ENCODE measurements at places on chromosomes 3 and 15.

DNA sequence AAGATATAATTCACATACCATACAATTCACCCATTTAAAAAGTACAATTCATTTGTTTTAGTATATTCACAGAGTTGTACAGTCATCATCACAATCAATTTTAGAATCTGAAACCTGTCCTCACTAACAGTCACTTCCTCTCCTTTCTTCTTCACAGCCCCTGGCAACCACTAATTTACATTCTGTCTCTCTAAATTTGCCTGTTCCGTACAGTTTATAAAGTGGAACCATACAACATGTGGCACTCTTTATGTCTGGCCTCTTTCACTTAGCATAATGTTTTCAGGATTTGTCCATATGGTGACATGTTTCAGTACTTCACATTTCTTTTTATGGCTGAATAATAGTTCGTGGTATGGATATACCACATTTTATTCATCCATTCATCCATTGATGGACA, 22.7 kb downstream of the ERICH6 start:
- DNase-seq: no peak

- DNase-seq: no peak
These were observed 57.7 kb downstream of the FEM1B start for GRCh38 chr15:68335251-68335650.

GRCh38 chr3:153623834-153624233, 461.8 kb downstream of the RAP2B start:
- no peak for DNase-seq

- no peak for DNase-seq
These were observed 208.4 kb downstream of the TIGIT start for GRCh38 chr3:114502204-114502603.

DNA sequence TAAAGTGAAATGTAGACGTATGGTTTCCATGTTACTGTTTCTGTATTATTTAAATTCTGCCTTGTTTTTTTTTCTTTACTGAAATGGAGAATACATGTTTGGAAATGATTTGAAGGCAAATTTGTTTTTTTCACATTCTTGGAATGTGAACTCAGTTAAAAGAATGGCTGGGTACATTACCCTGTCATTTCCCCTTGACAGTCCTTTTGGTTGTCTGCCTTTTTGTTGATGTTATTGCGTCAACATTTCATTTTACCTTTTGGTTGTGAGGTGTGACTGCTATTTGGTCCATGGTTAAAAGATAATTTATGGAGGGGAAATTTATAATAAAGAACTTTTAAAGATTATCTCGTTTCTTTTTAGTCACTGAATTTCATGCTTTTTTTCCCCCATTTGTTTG, 3.2 kb upstream of the GPR171 start:
- no peak for DNase-seq

GRCh38 chr3:118577055-118577777, 457.4 kb downstream of the IGSF11 start:
- DNase-seq: no peak

DNA sequence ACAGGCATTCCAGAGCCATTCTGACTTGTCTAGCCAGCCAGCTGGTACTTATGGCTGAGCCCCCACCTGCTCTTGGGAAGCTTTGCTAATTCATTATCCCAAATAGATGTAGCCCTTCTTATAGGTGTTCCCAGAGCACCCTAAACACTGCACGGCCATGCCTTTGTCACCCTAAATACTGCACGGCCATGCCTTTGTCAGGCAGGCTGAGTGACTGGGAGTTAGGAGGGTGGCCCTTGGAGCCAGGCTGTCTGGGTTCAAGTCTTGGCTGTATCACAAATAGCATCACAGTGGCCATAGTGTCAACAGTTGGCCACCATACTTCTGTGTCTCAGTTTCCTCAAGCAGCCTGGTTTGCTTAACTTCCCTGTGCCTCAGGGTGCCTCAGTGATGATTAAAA, 292.3 kb downstream of the ADAMTS17 start:
- DNase-seq: no peak

- DNase-seq: no peak
These were observed 56.4 kb downstream of the PLD1 start for GRCh38 chr3:171753665-171754408.

DNA sequence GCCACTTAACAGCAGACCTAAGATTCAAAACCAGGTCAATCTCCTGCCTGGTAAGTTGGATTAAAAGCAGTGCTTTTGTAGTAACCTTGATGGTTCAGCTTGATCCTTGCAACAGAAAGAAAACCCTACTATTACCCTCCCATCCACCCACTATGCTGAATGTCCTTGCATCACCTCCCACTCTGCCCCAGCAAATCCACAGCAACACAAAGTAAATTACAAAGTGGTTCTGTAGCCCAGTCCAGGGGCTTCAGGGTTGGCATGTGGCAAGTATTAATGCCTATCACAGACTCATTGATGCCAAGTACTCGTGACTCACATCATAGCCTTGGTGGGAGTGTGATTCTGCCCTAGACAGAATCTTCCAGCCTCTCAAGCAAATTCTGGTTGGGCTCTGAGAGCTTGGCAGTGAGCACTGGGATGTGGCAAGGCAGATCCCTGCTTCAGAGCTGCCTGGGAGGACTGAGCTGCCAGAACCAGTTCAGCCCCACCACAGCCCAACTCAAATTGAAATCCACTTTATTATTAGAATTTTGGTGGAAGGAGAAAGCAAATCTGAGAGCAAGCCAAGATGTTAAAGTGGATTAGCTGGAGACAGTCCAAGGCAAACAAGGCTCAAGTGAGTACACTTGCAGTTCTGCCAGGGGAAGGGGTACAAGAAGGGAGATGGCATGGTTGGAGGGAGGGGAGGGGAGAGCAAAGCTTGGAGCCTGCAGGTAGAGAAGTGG, 225.8 kb upstream of the UMPS start:
- DNase-seq: no peak

GRCh38 chr3:29189328-29189727, 91.5 kb upstream of the RBMS3 start:
- no peak for DNase-seq

DNA sequence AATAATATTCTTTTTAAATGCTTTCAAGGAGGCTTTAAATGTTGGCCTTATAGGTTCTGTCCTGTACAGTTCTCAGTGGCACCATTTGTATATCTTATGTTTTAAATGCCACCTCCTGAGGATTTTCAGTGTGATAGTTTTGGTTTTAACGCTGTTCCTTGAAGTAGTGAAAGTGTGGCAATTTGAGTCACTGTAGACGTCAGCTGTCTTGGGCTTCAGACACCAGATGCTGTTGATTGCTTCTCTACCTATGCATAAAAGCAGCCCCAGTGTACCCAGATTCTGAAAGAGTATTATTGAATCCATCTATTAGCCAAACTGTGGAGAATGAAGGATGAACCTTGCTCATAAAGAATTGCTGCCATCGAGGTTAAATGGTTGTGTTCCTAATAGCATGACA, 316.8 kb upstream of the GBE1 start:
- no peak for DNase-seq

DNA sequence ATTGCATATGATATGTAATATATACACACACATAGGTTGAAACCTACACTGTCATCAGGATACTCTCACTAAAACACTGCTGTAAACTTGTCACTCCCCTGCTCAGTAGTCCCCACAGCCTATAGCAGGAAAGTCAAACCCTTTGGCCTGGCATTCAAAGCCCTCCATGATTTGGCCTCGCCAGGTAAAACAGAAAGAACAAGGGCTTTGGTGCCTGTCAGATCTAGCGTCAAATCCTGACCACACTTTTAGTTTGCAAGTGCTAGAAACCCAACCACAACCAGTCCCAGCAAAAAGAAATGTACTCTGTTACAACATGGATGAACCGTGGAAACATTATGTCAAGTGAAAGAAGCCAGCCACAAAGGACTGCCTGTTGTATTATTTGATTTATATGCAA, 11.4 kb downstream of the CRABP1 start:
- DNase-seq: no peak

- DNase-seq: no peak
These were observed 14.5 kb upstream of the HYKK start for GRCh38 chr15:78492872-78493271.

DNA sequence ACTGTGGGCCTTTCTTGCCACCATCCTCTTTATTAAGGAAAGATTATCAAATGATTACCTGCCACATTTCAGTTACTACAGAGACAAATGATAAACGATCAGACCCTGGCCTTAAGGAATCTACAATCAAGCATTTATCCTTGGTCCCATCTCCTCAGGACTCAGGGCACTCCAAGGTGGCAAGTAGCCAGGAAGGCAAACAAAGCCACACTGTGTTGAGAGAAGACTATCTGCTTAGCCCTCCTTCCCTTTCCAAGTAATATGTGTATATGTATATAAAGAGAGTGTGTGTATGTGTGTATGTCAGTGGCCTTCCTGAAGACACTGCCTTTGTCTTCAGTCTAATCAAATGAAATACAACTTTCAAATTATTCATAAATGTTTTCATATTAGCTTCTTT, 490.1 kb upstream of the ATP11B start:
- DNase-seq: no peak

DNA sequence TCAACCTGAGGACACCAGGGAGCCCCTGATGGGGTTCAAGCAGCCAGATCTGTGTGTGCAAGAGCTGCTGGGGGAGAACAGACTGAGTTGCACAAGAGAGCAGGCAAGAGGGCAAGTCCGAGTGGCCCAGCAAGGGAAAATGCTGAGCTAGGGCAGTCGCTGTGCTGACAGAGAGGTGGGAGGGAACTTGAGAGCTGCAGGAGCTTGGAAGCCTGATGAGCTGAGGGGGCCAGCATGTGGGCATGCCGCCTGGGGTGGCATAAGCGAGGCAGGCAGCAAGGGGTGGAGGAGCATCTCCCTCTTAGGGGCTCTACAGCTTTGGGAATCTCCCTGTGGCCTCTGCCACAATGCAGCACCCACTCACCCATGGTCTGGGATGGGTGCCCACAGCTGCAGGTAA, 4.7 kb upstream of the CORO2B start:
- no peak for DNase-seq

- no peak for DNase-seq
These were observed 47.6 kb downstream of the ARIH1 start for GRCh38 chr15:72521682-72522081.

GRCh38 chr3:58049143-58049785, 41.0 kb downstream of the FLNB start:
- DNase-seq: no peak

DNA sequence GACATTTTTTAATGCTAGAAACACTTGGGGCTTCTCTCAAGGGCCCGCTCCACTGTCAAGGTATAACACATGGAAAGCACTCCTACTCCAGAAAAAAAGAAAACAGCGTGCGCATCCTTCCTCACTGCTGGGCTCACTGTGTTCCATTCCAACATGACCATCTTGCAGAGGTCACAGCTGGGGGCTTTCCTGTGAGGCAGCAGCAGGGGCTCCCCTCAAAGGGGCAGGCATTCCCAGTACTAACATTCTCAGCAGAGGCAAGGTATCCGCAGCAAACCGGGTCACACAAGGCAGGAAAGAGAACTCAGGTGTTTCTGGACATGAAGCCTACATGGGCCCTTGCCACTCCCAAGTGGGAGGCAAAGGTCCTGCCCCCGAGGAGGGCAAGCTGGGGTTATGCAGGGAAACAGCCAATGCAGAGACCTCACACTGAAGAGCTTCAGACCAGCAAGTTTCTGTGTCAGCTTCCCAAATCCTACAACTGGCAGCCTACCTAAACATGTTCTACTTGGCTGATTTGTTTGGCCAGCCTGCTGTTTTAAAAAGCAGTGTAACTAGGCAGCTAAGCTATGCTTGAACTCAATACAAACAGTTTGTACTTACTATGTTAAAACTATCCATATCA, 6.4 kb downstream of the BDH1 start:
- DNase-seq: no peak

DNA sequence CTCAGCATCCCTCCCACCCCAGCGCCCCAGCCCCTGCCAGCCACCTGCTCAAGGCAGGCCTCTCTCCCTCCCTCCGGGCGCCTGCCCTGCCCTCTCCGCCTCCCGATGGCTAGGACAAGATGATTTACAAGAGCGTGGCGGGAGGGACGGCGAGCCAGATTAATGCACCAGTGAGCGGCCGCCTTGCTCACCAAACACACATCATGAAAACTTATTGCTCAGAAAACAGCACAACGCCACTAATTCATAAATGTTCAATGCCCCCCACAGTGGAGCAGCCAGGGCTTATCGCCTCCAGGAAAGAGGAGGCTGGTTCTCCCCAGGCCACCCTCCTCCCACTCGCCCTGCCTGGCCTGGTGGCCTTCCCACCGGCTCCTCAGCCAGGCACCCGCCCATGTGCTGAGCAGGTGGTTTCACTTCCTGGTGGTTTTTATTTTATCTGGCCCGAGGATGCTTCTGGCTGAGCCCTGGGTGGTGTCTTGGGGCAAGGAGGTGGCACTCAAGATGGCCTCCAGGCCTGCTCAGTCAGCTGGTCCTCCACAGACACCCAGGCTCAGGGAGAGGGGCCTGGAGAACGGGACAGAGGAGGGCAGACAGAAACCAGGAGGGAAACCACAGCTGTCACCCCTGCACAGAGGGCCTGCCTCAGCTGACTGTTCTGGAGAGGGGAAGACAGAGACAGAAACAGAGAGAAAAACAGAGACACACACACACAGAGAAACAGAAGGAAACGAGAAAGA, 284.9 kb downstream of the UACA start:
- no peak for DNase-seq

DNA sequence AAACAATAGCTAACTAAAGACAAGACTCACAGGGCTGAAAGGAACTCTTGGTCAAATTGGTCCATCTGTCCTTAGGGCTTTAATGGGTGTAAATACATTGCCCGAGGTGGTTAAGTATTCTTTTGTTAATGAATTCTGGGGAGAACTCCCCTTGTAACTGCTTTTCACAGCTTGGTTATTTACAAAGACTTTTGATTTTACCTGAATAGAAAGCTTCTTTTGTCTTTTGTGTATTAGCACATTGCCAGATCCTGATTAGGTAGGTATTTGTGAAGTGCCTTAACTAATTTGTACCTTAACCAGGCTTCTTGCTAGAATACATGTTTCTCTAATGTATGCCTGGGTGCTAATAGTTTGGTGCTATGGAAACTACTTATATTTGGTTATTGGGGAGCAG, 14.0 kb downstream of the CHD2 start:
- no peak for DNase-seq

DNA sequence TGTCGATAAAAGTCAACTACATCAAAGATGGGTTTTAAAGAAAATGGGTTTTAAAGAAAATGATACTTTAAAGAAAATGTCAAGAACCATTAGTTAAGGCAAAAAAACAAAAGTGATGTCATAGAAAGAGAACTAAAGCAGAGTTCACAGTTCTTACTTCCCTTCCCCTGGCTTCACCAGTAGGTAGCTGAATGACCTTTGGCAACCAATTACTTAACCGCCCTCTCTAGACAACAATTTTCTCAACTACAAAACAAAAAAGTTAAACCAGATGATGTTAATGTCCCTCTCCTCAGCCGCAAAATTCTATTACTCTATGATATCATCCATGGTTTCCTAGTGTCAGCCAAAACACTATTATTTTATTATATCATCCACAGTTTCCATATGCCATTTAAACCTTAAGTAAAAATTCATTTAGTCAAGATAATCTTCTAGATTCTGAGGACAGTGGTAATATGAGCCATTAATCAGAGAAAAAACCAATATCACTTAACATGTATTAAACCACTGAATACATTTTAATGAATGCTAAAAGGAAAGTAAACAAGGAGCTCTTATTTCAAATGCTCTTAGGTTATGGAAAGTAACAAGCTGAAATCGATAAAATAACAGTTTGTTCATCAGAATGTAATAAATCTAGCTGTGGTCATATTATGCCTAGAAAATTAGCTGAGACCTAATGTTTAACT, 13.1 kb downstream of the RYK start:
- no peak for DNase-seq

All from KBM-7 (cell line).